Mesenteric fat pad (tissue), 1 donor: ENCODE measurements at places on chromosomes 2 and 18. TPM values are rescaled to one million over a fixed set of nuclear protein-coding genes. Genes with fewer than 3 reads are reported as not detected.

The ITGA4 gene
- total RNA-seq = 6.6 TPM

DNA sequence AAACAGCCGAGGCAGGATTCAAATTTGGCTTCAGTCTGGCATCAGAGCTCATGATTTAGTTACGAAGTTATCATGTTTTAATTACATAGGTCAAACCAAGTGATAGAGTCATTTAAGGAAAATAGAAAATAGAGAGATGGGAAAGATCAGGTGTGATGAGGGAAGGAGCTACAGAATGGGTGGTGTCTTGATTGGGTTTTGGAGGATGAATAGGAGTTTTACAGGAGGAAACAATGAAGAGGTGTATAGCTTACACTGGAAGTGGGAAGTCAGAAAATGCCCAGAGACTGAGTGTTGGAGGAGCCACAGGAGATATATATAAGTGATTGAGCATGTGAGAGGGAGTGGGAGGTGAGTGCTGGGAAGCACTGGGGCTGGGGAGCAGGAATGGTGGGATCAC is 264.2 kb upstream of the TNP1 start:
- no peak for DNase-seq

The ARHGEF33 gene
- 0.35 TPM for total RNA-seq

- no peak for DNase-seq
Measured at GRCh38 chr2:170842785-170843184, 26.1 kb downstream of the GAD1 start.

- no peak for DNase-seq
Measured at GRCh38 chr2:71455011-71455740, 1.8 kb downstream of the DYSF start.

DNA sequence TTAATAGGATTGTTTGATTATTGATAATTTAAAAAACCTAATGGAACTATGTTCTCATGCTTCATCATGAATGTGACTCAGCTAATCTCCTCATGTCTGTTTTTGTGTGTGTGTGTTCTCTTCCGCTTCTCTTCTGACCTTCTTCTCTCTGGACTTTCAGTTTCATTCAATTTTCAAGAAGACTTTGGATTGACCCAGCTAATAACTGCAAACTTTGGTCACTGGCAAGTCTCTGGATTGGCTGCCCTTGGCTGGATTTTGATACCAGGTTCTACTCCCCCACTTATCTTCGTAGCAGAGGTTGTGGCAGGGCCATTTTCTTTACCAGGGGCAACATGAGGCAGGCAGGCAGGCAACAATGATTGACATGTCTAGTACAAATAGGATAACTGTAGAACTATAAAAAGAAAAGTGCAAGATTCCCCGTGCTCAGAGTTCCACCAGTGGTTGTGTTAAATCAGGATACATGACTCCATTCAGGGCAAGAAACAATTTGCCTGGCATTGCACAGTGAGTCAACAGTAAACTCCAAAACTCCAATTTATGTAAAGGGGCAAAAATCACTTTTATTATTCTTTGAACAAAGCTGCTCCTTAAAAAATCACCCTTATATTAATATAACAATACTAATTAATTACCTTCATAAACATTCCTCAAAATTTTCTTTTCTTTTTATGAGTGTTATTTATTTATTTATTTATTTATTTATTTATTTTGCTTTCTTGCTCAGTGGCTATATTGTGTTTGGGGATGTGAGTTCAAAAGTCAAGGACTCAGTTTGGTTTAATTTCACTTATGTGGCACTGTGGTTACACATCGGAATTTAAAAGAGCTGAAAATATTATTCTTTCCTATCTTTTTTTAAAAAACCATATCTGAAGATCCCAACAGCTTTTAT is 167.6 kb downstream of the RND3 start:
- DNase-seq = no peak
